ENCODE measurements at places on chromosomes 7 and 10.

DNA sequence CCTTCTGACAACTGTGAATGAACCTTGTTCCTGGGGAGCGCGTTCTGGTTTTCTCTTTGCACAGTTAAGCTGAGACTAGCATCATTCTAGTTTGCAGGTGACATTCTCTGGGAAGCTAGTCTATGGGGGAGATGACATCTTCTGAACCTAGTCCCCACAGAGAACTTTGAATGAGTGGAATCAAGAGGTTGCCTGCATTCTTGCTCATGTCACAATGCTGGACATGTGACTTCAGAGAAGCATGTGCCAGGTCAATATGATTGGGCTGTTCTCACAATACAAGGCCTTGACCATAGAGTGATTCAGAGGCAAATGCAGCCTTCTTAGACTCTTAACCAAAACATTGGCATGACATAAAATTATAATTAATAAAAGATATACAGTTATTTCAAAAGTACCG lies 22.1 kb downstream of the KLLN start:
- DNase-seq: no peak

- DNase-seq: no peak
These were observed 54.3 kb downstream of the ASB13 start for GRCh38 chr10:5611899-5612680.

GRCh38 chr10:86367152-86367951 lies 757 bp upstream of the GRID1 start:
- DNase-seq: no peak

DNA sequence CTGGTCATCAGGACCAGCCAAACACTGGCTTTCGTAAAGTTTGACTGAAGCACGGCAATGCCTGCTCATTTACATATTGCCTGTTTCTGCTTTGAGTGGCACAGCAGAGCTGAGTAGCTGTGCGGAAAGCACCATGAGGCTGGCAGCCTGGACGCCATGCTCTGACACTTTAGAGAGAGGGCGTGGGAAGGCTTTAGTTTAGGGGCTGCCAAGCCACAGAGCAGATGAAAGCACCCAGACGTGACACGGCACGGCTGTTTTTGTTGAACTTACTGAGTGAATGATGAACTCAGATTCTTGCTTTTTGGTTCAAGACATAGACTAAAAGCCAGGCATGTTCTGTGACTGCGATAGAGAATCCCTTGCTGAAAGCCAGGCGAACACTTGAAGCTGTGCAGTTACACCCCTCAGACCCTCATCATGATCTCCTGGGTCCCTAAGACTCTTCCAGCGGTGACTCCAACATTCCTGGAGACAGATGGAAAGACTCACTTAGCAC lies 182.1 kb downstream of the ZMYND11 start:
- no peak for DNase-seq

- no peak for DNase-seq
These were observed 19.6 kb upstream of the GOLGA7B start for GRCh38 chr10:97830064-97830463.
